ENCODE measurements at places on chromosomes 3 and 15.

DNA sequence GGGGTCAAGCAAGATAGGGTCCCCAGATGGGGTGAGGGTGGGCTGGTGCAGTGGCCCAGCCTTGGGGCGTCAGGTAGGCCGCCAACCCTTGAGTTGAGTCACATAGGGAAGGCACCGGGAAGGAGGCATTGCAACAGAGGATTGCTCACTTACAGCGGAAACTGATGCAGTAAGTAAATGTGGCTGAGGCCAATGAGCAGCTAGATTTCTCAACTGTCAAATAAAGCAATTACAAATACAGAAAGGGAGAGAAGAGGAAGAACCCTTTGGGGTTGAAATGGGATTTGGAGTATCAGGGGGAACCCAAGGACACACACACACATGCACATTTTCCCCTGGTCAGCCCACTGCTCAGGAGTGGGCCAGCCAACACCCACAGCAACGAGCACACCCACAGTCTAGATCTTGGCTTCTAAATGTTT is 44.0 kb downstream of the CHSY1 start:
- no peak for DNase-seq

DNA sequence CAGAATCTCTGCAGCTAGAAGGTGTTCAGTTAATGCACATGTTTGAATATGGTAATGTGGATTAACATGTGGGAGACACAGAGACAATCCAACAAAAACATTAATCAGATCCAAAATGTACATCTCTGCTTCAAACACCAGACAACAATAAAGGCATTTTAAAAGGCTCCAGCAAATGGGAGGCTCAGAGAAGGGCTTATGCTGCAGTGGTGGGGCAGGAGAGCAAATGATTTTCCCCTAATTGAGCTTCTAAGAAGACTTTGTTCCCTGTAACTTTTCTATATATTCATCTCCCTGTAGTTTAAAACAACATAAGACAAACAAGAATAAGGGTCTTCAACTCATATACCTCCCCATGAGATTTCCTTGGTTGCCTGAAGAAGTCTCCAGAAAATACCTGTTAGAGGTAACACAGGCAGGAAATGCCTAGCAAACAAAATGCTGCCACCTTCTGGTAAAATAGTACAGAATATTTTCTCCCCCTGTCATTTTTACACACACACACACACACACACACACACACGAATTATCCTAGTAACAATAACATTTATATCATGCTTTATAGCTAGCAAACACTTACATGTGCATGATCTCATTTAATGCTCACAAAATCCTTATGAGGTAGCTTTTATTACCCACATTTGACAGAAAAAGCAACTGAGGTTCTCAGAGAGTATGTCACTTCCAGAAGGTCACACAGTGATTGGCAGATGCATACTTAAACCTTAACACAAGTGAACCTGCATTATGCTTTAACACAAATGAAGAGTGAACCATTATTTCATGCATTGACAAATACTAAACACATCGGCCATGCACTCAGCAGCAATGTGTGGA is 123.4 kb upstream of the MB21D2 start:
- peak; percentile 35 for DNase-seq

DNA sequence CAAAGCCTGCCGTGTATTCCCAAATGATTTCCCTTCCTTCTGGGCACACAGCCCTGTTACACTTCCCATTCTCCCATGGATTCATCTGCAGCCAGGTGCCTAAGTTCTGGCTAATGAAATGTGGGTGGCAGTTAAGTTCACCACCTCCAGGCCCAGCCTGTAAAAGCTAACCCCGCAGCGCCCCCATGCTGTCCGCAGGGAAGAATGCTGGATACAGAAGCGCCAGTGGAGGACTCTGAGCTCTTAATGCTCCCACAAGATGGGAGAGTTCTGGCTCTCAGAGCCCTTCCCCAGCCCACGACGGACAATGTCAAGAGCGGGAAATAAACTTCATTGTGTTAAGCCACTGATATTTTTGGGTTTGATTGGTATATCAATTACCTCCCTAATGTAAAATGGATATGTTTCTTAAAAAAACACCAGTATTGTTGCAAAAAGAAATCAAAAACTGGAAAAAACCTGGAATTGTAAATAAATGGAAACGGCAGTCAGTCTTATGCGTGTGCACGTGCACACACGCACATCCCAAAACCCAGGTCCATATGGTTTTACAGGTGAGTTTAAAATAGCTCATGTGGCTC is 37.7 kb upstream of the FGD5 start:
- peak; percentile 51 for DNase-seq

- no peak for DNase-seq
Measured at GRCh38 chr3:23444386-23444785, 241.3 kb downstream of the UBE2E2 start.

DNA sequence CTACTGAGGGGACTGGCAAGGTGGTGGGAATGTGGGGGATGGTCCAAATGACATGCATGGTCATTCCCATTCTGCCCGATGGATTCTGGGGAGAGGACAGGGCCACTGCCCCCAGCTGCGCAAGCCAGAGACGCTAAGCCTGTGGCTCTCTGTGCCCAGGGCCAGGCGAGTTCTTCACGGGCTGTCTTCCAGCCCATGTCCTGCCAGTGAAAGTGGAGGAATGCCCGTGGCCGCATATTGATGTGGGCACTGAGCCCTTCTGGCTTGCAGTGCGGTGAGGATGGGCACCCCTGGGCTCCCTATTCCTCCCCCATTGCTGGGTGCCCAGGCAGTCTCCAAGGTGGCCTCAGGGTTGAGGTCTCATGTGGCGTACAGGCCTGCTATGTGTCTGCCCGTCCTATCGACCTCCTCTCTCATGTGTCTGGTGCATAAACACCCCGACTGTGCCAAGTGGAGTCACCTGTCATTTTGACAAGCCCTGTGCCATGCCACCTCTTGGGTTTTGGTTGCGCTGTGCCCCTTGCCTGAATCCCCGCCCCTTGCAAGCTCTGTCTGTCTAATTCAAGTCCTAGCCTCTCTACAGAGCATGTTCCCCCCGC is 116.8 kb downstream of the TMEM266 start:
- no peak for DNase-seq

GRCh38 chr15:91857772-91858171 is 4.3 kb downstream of the SLCO3A1 start:
- no peak for DNase-seq

DNA sequence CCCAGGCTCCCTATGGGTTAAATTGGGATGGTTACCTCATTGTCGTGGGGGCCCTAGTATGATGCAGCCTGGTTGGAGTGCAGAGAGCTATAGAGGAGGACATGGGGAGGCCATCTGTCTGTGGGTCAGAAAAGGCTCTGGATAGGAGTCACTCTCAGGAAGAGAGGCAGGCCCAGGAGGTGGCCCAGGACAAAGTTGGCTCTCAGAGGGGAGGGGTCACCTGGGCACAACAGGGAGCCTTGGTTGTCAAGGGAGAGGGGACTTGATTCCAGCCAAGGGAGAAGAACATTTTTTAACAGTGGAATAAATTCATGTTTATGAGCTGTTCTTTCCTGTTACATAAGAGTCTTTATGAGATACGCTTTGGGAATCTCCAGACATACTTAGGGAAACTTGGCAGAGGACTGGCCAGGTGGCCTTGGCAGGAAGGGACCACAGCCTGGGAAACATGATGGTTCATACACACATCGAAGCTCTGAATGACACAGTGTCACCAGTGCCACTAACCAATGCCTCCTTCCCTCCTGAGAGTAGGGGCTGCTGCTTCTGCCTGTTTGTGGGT is 27.5 kb upstream of the LCTL start:
- DNase-seq = no peak

DNA sequence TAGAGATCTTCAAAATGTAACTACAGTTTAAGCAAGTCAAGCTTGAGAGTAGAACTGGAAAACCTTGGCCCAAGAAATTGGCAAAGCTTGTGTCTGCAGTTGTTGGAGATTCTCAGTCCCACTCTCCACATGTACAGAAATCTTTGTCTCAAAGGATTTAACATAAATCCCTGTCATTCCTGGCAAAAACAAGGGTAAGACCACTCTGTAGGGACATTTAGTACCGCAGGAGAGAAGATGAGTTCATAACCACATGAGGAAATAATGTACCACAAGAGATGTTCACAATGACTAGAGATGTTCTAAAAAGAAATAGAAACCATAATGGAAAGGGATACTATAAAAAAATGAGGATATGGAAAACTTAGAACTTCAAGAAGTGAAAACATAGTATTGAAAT is 73.7 kb downstream of the RAB7A start:
- DNase-seq = no peak

GRCh38 chr3:4707324-4707723 is 214.2 kb downstream of the ITPR1 start:
- no peak for DNase-seq

DNA sequence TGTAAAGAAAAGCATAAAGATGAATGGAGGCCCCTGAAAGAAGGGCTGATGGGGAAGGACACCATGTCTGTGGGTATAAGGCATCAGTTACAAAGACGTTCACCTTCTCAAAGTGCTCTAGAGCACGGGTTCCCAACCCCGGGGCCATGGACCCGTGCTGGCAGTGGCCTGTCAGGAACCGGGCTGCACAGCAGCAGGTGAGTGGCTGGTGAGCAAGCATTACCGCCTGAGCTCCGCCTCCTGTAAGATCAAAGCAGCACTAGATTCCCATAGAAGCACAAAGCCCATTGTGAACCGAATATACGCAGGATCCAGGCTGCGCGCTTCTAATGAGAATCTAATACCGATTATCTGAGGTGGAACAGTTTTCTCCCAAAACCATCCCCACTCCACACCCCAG is 25.7 kb downstream of the MYO1E start:
- DNase-seq = no peak

GRCh38 chr15:62745621-62746225 is 296.8 kb upstream of the TPM1 start:
- peak; percentile 58 for DNase-seq

DNA sequence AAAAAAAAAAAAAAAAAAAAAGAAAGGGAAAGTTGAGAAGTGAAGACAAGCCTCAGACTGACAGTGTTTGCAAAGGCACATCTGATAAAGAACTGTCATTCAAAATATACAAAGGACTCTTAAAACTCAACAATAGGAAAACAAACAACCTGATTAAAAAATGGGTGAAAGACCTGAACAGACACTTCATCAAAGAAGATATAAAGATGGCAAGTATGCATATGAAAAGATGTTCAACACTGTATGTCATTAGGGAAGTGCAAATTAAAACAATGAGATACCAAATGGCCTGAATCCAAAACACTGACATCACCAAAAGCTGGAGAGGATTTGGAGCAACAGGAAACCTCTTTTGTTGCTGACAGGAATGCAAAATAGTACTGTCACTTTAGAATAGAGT is 48.6 kb downstream of the MCCC1 start:
- DNase-seq = no peak

- DNase-seq = no peak
Measured at GRCh38 chr15:39695793-39696192, 86.8 kb downstream of the FSIP1 start.

- DNase-seq = peak; percentile 43
Measured at GRCh38 chr3:129211772-129212171, 28.1 kb upstream of the CNBP start.

DNA sequence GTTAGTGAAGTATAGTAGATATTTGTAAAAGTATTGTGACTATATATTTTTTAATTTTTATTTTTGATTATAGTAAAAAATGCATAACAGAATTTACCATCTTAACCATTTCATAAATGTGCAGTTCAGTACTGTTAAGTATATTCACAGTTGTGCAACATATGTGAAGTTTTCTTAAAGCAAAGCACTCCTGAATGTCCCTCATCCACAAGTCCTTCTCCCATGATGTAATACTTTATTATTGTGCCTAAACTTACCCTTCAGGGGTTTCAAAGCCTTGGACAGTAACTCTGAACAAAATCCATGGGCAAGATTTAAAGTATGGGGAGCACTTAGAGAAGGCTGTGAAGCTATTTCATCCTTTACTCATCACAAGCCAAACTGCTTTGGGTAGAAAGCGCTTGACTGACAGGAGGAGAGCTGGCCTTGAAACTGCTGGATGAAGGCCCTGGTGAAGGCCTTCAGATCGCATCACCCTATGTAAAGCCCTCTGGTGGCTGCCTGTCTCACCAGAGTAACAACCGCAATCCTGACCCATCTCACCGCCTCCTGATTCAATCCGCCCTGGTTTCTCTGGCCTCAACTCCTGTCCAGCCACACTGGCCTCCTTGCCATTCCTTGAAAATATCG is 28.0 kb downstream of the LSM3 start:
- no peak for DNase-seq

GRCh38 chr3:61682671-61683548 is 121.5 kb downstream of the PTPRG start:
- DNase-seq = peak; percentile 85
